Amniotic stem cell (primary cell): ENCODE measurements at places on chromosomes 2 and 18.

DNA sequence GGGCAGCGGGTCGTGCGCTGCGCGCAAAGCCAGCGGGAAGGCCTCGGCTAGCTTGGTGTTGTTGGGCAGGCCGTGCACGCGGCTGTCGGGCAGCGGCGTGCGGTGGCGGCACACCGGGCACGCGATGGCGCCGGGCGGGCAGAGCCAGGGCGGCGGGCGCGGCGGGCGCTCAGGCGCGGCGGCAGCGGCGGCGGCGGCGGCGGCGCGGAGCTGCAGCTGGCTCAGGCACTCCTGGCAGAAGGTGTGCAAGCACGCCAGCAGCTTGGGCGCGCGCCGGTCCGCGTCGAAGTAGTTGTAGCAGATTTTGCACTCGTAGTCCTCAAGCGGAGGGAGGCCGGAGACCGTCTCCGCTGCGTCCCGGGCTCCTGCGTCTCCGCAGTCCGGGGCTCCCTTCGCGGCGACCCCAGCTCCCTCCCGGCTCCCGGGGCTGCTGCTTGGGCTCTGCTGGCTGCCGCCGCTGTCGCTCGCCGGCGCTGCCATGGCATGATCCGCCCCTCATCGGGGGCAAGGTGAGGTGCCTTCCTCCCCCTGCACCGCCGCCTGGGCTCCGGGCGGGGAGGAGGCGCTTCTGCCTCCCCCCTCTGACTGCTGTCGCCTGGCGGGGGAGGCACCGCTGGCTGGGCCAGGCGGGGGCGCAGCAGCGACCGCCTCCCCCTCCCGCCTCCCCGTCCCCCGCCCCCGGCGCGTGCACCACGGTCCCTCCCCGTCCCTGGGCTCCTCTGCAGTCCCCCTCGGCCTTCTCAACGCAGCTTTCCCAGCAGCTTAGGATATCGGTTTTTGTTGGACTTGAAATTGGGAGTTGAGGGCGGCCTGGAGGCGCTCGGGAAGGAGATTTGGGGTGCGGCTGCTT is 21.0 kb upstream of the PAX3 start:
- DNase-seq = no peak

DNA sequence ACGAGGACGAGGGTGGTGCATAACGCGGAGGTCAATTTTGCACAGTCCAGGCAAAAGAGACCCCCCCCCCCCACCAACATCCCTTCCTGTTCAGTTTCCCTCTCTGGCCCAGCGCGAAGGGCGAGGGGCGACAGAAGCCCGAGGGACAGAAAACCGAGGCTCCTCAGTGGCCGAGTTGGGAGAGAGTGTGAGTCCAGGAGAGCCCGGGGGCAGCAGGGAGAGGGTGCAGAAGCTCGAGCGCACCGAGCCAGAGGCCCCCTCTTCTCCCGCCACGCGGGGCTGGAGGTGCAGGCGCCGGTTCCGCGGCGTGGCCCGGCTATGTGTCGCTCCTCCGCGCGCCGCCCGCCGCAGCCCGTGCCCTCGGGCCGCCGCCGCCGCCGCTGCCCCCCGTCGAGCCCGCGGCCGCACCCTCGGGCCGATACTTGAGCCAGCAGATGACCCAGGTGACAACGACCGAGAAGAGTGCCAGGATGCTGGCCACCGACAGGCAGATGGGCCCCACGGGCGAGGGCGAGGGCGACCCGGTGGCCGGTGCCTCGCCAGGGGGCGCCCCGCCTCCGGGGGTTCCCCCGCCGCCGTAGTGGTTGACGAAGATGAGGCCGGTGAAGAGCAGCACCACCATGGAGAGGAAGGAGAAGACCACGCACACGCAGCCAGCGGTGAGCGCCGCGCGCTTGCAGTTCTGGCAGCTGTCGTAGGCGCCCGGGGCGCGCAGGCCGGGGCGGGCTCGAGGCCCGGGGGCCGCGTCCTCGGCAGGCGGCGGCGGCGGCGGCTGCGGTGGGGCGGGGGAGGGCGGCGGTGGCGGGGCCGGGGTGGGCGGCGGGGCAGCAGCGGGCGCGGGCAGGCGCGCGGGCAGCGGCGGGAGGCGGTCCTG is 20.2 kb upstream of the PAX3 start:
- DNase-seq = no peak

- DNase-seq = no peak
Observed at GRCh38 chr18:46624127-46624526, 32.9 kb downstream of the LOXHD1 start.

DNA sequence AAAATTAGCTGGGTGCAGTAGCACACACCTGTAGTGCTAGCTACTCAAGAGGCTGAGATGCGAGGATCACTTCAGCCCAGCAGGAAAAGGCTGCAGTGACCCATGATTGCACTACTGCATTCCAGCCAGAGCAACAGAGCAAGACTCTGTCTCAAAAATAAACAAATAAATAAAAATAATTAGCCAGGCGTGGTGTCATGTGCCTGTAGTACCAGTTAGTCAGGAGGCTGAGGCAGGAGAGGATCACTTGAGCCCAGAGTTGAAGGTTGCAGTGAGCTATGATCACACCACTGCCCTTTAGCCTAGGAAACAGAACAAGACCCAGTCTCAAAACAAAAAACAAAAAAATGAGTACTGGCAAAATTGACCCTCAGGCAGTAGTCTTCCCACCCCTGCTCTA is 61.9 kb upstream of the PPP1CB start:
- no peak for DNase-seq

DNA sequence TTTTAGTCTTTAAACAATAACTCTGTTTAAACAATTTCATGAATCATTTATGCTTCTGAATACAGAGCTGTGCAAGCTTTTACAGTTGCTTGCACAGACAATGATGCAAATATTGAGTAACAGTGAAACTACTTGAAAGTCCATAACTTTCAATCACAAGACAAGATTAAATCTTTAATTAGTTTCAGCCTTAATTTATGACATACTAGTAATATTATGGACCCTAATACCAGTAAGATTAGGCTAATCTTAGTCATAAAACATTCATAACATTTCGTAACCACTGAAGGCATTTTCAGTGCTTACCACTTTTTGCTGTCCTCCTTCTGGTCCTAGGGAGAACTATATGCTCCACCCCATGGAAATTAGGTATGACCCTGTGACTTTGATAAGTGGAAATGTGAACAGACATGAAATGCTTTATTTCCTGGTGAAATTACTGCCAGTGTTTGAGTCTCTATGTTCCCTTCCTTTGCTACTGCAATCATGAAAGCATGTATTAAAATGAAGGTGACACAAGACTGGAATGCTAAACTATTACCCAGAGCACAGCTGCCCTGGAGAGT is 1.8 kb upstream of the COBLL1 start:
- no peak for DNase-seq

DNA sequence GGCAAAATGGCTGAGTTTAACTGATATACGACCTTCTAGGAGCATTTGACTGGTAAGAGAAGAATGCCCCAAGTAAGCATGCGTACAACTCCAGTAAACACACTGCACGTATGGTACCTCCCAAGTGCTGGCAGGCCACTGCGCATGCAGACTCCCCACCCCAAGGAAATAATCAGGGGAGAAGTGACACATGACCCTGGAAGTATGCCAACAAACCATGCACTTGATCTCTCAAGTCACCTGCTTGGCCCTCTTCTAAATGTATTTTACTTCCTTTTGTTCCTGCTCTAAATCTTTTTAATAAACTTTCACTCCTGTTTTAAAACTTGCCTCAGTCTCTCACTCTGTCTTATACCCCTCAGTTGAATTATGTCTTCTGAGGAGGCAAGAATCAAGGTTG is 129.8 kb upstream of the COL5A2 start:
- no peak for DNase-seq
